RWPE2 (cell line): ENCODE measurements at places on chromosomes 13 and 19.
A peak's percentile ranks its signal among the peaks of the same experiment; 100 is the strongest.

DNA sequence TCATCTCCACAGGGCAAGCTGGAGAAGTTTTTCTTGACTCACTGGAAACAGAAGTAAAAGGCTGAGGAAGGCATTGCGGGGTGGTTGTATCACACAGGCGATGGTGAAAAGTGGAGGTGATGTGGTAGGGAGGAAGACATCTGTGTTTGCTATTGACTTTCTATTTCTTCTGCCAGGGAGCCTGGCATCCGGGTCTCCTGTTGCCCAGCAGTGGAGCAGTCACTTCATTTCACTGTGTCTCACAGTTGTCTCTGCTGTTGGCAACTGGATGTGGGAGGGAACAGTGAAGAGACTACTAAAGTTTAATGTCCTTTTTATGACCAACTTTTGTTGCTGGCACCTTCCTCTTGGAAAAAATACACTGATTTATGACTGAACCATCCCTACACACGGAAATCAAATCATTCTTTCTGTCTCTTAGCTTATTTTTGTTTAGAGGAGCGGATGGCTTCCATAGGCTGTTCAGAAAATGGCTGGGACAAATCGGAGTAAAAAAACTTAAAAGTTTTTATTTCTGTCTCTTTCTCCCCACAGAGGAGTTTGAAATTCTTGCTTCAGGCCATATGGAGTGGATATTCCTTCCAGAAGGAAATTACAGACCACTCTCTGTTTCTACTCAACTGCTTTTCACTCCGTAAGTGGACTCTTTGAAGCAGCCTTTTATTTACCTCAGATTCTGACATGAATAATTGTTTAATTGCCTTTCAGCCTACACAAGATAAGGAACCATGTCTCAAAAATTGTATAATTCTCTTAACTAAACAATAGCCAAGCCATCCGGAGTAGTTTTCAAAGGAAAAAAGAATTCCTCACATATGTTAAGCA lies 23.8 kb upstream of the MEDAG start:
- no peak for DNase-seq

GRCh38 chr13:39985071-39985470 lies 329.6 kb downstream of the COG6 start:
- DNase-seq, result no peak

- no peak for DNase-seq
These were observed 30.2 kb downstream of the NLRP4 start for GRCh38 chr19:55866521-55866920.

DNA sequence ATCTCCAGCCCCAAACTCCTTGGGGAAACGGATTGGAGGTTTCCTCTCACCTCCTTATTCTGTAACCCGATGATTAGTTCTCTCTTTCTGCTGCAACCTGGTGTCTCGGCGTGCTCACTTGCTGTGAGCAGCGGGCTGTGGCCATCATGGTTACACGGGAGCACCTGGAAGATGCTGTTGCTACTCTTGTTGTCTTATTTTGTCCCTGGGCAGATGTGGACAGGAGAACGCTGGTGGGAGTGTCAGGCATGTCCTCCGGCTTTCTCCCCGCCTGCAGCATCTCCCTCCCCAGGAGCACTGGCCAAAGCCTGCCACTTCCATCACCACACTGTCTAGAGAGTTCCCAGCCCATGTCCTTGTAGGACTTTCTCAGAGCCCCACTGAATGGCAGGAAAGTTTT lies 211.8 kb upstream of the ZNF536 start:
- DNase-seq, result no peak

DNA sequence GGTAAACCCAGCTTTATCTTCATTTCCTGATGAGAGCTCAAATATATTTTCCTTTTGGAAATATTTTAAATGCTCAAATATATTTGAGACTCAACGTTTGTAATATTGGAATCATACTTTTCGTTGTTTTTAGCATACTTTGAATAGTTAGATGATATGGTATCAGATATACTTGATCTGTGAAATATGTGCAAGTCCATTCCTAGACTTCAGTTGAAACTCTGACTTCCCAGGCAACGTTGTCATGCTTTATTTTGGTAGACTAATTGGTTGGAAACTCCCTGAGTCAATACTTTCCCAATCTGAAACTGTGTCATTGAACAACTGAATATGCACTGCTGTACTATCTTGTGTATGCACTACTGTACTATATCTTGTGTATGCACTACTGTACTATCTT lies 378.5 kb downstream of the MYO16 start:
- DNase-seq, result no peak

DNA sequence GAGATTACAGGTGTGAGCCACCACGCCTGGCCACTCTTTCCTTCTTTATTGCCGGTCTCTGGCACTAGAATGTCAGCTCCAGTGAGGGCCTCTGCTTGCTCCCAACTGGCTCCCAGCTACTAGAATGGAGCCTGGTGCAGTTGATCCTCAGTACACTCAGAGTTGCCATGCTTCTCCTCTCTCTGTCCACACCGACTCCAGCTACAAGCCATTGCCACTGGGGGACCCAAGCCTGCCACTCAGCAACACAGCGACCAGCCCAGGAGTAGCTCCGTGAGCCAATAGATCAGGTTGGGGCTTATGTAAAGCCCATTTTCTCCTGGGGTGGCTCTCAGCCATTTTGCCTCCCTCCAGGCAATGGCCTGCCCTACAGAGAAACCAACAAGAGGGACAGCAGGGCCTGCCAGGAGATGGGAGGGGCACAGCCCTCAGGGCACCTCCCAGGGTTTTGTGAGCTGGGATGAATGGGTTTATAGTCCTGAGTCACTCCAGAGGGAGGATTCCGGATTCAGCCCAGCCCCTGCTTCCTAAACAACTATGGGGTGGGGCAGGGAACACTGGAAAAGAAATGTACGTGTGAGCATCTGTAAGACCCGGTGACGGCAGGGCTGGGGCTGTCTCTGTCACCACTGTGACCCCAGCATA lies 36.5 kb downstream of the OPA3 start:
- peak; percentile 86 for DNase-seq

- no peak for DNase-seq
These were observed 43.9 kb downstream of the SIAH3 start for GRCh38 chr13:45807520-45808099.

- DNase-seq, result no peak
These were observed 182.6 kb upstream of the IRS2 start for GRCh38 chr13:109968876-109969577.

DNA sequence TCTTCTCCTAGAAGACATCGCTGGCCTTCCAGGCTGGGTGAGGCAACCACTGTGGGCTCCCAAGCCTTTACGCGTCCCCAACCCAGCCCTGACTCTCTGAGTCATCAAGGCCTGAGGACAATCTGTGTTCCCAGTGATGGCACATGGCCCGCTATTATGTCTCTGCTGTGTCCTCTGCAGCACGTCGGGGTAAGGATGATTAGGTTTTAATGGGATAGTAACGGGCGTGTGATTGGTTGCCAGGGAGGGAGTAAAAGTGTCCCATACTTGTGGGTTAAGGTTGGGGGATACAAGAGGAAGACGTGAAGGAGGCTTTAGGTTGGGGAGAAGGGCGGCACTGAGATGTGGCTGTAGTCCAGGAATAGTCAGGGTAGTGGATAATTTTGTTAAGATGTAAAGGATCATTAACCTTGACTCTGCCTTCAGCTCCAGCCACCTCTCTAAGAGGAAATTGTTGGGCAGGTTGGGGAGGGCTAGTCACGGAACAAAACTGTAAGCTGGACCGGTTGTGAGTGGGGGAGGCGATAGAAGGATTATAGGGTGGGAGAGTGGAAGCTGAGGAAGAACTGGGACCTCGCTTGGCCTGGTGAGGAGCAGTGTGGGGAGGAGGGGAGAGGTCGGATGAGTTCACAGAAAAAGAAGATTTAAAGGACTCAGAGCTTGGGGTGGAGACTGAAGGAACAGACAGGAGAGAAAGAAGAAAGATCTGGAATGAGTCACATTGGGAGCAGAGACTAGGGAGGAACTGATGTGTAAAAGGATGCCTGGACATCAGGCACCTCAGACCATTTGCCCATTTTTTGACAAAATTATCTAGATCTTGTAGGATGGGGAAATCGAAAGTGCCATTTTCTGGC lies 27.9 kb upstream of the IGFL1 start:
- no peak for DNase-seq

DNA sequence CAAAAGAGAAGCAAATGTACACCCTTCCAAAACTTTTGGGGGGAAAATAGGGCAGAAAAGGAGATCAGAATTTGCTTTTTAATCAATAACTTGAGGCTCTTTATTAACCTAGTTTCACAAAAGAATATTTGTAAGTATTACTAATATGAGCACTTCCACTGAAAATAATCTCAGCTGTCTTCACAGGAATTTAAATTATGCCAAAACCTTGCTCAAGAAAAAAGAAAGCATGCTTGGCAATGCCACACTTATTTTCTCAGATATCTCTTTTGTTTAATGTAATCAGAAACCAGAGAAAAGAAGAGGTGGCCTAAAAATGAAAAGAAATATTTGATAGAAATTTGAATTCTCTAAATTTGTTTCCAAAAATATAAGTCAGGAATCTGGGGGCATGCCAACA lies 234.9 kb upstream of the GPC6 start:
- DNase-seq, result no peak

- no peak for DNase-seq
These were observed 97.6 kb upstream of the SPRY2 start for GRCh38 chr13:80438521-80438920.
